CD4-positive, alpha-beta memory T cell (primary cell): ENCODE measurements at places on chromosomes 12 and 14.

- H3K36me3 ChIP-seq = no peaks in the 10 kb centered on the region
- H3K27me3 ChIP-seq = no peaks in the 10 kb centered on the region
- no peaks in the 10 kb centered on the region for H3K4me1 ChIP-seq
- DNase-seq = no peak
- no peak overlapping the region for H3K4me3 ChIP-seq
These were observed 176.8 kb downstream of the APAF1 start for GRCh38 chr12:98821866-98822265.

DNA sequence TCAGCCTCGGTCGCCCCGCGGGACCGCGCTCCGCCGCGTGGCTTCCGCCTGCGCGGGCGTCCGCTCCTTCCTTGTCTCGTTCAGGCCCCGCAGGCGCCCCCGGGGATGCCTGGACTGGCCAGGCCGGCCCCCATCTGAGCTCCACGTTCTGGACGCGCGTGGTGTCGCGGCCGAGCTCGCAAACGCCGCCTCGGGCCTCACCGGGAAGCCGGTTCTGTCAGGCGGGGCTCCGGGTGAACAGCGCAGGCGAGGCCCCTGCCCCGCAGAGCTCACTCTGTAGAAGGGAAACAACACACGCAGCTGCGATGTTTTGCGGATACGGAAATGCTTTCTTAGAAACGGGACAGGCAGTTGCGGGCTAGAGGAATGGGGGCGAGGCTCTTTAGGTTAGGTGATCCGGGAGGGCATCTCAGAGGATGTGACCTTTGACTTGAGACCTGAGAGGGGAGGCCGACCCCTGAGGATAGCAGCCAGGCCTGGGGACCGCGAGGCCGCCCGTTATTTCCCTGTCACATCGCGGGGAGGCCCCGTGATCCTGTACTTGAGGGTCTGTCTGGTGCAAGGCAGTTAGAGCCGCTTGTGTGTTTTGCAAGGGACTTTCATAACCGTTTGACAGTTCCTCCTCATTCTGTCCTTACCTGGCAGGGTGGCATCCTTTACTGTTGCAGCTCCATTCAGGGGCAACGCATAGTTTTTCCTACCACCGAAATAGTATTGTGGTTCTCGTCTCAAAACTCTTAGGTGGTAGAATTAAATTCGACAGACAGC, 584 bp downstream of the VRK1 start:
- peak overlapping the region; percentile 54 for H3K4me3 ChIP-seq
- H3K36me3 ChIP-seq = no peaks in the 10 kb centered on the region
- peak overlapping the region; percentile 65 for H3K27ac ChIP-seq
- H3K27me3 ChIP-seq = no peaks in the 10 kb centered on the region

DNA sequence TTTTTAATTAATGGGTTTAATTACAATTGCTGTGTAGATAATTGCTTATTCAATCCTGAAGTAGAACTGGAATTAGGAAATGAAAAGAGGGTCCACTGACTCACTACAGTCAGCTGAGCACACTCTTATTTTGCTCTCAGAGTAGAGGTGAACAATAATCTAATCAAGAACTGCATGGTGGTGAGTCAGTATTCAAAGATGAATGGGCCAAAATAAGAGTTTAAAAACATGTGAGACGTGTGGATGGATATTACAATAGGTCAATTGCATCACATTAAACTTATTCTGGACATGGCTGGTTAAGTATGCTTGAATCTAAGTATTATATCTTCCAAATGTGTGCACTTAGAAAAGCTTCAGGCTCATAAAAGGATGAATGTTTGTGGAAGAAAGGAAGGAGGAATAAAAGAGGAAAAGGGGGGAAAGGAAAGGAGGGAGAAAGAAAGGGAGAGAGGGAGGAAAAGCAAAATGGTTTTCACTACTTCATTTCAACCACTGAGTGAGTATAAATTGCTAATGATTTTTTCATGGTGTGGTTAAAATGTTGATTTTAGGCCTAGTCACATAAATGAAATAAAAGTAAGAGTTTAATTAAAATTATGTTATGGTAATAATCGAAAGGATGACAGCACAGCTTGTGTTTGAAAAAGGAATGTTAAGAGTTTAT, 27.0 kb upstream of the EEA1 start:
- H3K4me3 ChIP-seq = no peak overlapping the region
- no peaks in the 10 kb centered on the region for H3K36me3 ChIP-seq
- H3K4me1 ChIP-seq = no peaks in the 10 kb centered on the region
- H3K27me3 ChIP-seq = no peaks in the 10 kb centered on the region
- H3K27ac ChIP-seq = no peak overlapping the region

DNA sequence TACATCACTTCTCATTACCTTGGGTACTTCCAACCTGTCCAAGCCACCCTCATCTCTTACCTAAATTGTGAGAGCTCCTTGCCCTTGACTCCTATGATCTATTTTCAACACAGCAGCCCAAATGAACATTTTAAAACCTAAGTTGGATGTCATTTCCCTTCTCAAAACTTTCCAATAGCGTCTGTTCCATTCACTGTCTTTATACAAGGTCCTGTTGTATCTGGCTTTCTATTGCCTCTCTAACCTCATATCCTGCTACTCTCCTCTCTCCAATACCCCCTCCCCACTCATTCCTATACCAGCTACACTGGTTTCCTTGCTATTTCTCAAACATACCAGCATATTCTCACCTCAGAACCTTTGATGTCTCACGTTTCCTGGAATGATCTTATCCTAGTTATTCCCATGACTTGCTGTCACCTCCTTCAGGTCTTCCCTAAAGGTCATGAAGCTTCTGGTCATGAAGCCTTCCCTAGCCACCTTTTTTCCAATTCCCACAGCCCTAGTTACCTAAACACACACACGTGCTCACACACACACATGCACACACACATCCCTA, 4.1 kb upstream of the KANSL2 start:
- DNase-seq = no peak
- no peaks in the 10 kb centered on the region for H3K27me3 ChIP-seq
- H3K4me3 ChIP-seq = no peak overlapping the region
- peaks cover 1% of the 10 kb centered on the region for H3K4me1 ChIP-seq

DNA sequence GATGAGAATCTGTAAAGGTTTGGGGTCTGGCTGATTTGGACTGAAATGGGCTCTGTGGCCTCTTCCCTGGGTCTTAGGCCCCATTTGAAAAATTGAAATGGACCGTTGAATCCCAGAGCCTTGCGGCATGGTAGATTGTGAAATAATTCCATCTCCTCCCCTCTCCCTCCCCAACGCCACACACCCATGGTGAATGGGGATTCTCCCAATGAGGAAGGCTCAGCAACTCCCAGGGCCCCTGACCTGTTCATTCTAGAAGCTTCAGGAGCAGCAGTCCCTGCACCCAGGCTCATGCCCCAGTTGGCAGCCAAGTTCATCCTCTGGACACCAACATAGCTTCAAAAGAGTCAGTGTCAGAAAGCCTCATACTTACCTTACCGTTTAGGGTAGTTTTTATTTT, 217.4 kb downstream of the ZFP36L1 start:
- no peaks in the 10 kb centered on the region for H3K4me1 ChIP-seq
- H3K4me3 ChIP-seq = no peak overlapping the region
- H3K27ac ChIP-seq = no peak overlapping the region
- no peak for DNase-seq
- no peaks in the 10 kb centered on the region for H3K27me3 ChIP-seq
- no peaks in the 10 kb centered on the region for H3K36me3 ChIP-seq

DNA sequence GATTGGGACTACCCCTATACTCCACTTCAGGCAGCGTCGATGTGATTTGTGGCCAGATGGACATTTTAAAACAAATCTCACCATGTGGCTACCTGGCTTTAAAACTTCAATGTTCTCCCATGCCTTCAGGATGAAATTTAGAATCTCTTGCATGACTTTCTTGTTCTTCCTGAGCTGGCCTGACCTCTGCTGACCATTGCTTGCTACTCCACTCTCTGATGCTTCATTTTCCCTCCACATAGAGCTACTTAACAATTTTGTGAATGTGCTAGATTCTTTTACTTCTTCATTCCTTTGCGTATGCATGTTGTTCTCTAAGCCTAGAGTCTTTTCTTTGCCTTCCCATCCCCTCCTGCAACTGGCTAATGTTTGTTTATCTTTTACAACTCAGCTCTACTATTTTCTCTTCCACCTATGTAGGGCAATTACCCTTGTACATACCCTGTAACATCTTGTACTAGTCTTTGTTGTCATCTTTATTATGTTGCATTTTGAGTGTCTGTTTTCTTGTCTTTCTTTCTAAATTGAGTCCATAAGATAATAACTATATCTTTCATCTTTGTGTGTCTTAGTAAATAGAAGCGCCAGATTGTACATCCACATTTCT, 41.2 kb downstream of the YLPM1 start:
- no peaks in the 10 kb centered on the region for H3K4me1 ChIP-seq
- H3K4me3 ChIP-seq = no peak overlapping the region
- peaks cover 18% of the 10 kb centered on the region for H3K36me3 ChIP-seq
- DNase-seq = peak; percentile 41
- H3K27me3 ChIP-seq = no peaks in the 10 kb centered on the region
- H3K27ac ChIP-seq = no peak overlapping the region

GRCh38 chr12:59010941-59011340, 90.6 kb upstream of the LRIG3 start:
- no peak overlapping the region for H3K27ac ChIP-seq
- no peak for DNase-seq
- no peak overlapping the region for H3K4me3 ChIP-seq

DNA sequence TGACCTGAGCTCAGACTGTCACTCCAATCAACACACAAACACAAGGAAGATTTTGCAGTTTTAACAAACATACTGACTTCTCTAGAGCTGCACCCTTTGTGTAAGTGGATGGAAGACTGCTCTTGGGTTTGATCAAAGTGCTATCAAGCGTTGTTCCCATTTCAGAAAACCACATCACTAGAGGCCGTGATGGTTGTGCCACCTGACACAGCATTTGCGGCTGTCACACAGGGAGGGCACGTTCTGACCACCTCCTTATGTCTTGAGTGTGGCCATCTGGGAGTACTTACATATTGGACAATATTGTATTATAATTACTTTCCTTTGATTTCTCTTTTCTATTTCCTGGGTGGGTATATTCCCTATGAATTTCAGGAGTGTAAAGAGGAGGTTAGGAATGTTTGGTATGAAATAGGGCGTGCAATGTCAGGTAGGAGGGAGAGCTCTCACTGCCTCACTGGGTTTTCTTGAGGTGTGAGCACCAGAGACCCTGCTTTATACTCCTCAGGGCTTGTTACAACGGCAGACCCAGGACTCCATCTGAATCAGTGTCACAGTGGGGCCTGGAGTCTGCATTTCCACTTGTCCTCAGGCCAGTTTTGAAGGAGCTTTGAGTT, 74.3 kb downstream of the SYNE3 start:
- H3K36me3 ChIP-seq = peaks cover 60% of the 10 kb centered on the region
- no peak for DNase-seq
- no peak overlapping the region for H3K4me3 ChIP-seq
- peaks cover 7% of the 10 kb centered on the region for H3K4me1 ChIP-seq

GRCh38 chr14:20493634-20494033, 11.7 kb upstream of the RNASE10 start:
- no peaks in the 10 kb centered on the region for H3K36me3 ChIP-seq
- H3K27ac ChIP-seq = no peak overlapping the region
- DNase-seq = no peak
- H3K4me3 ChIP-seq = no peak overlapping the region
- no peaks in the 10 kb centered on the region for H3K27me3 ChIP-seq
- peaks cover 51% of the 10 kb centered on the region for H3K4me1 ChIP-seq

DNA sequence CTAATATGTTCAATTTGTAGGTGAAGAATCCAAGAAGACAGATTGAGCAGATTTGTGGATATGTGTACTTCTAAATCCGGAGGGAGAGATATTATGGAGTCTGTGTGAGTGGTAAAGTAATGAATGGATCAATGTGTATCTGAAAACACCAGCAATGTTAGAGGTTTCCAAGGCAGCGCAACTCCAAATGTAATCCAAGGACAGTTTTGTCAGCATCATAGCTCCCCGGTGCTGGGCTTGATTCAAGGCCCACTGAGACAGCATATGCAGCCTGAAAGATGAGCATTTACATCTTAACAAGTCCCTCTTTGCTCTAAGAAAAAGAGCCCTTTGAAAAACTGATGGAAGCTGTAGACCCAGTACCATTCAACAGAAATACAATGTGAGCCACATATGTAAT, 38.3 kb upstream of the FRMD6 start:
- no peaks in the 10 kb centered on the region for H3K36me3 ChIP-seq
- no peaks in the 10 kb centered on the region for H3K27me3 ChIP-seq
- no peak overlapping the region for H3K27ac ChIP-seq
- no peak for DNase-seq
- H3K4me3 ChIP-seq = no peak overlapping the region
- H3K4me1 ChIP-seq = no peaks in the 10 kb centered on the region

- DNase-seq = no peak
- no peaks in the 10 kb centered on the region for H3K4me1 ChIP-seq
- no peak overlapping the region for H3K4me3 ChIP-seq
- no peak overlapping the region for H3K27ac ChIP-seq
These were observed 1095.2 kb downstream of the FSCB start for GRCh38 chr14:43411841-43412240.

- H3K4me1 ChIP-seq = no peaks in the 10 kb centered on the region
- no peaks in the 10 kb centered on the region for H3K27me3 ChIP-seq
- no peak overlapping the region for H3K4me3 ChIP-seq
These were observed 345.0 kb downstream of the SLC16A7 start for GRCh38 chr12:59940631-59941342.

GRCh38 chr12:56948881-56949280, 8.5 kb downstream of the RDH16 start:
- no peaks in the 10 kb centered on the region for H3K36me3 ChIP-seq
- H3K27me3 ChIP-seq = no peaks in the 10 kb centered on the region
- DNase-seq = no peak
- no peaks in the 10 kb centered on the region for H3K4me1 ChIP-seq

DNA sequence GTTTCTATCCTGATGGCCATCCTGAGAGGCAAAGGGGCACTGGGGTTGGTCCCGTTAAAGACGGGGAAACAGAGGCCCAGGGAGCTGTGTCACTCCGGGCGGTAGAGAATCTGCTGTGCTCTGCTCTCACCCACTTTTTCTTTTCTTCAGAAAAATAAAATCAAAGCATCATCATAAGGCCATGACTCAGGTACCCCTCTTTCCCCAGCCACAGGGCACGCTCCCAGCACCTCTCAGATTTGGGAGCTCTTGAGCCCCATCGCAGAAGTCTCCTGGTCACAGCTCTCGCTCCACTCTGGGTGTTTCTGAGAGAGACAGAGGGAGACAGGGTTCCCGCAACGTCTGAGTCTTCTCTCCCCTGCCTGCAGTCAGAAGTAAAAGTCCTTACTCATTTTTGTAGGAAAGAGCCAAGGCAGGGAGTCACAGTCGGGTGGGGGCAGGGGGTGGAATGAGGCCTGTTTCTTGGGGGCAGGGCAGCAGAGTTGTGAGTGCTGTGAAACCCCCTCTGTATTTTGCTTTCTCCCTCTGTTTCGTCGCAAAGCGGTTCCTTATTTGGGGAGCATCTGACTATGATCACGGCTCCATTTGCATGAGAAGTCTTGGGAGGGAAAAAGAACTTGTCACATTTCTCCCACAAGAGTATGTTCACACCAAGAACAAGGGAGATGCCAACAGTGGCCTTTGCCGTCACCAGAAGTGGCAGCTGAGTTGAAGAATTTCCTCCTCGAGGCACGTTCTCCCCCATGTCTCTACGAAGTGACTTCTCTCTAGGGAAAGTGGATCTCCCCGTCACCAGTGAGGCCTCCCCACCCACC, 139.0 kb downstream of the BCL11B start:
- no peaks in the 10 kb centered on the region for H3K36me3 ChIP-seq
- no peaks in the 10 kb centered on the region for H3K4me1 ChIP-seq
- no peak overlapping the region for H3K4me3 ChIP-seq
- no peaks in the 10 kb centered on the region for H3K27me3 ChIP-seq
